ENCODE measurements at places on chromosomes 7 and 10. TPM values are rescaled to one million over a fixed set of nuclear protein-coding genes. Genes with fewer than 3 reads are reported as not detected.

DNA sequence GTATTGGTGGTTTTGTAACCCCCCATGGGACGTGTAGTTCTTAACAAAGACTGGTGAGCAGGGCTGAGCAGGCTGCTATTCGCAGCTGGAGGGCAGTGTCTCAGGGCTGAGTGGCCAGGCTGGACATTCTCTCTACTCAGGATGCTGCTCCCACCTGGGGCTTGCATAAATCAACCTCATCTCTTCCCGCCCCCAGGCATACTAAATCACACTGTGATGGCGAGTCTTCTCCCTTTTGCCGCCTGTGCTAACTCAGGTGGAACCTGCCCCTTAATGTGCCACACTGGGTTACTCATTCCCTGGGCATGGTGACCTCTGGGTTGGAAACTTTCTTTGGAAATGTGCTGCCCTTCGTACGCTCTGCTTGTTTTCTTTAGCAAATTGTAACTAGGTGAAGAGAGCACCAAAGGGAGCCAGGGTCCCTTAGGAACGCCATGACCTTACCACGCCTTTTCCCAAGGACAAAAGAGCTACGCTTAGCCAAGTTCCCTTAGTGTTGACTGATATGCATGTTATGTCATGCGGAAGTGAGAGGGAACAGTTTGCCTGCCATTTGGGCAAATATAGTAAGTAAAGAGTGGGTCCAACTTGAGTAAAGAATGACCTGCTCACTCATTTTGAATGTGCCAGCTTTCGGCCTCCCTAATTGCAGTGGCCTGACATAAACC lies 40.4 kb upstream of the COBL start:
- no peak for DNase-seq

GRCh38 chr7:91383053-91383904 lies 119.0 kb downstream of the FZD1 start:
- DNase-seq, result no peak

YKT6 gene
- total RNA-seq, result 96.2 TPM

DNA sequence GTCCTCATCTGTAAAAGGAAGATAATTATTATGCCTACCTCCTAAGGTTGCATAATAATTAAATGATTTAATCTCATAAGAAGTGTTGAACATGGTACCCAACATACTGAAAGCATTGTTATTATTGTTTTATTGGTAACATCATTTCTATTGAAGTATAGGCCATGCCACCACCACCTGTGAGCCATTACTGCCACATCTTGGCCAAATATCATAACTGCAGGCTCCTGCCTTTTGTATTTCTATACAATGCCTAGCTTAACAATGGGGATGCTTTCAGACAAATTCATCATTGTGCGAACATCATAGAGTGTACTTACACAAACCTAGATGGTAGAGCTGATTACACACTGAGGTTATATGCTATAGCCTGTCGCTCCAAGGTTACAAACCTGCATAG lies 61.1 kb upstream of the NPSR1 start:
- peak; percentile 14 for DNase-seq

PTPRE gene
- not detected for total RNA-seq

DNA sequence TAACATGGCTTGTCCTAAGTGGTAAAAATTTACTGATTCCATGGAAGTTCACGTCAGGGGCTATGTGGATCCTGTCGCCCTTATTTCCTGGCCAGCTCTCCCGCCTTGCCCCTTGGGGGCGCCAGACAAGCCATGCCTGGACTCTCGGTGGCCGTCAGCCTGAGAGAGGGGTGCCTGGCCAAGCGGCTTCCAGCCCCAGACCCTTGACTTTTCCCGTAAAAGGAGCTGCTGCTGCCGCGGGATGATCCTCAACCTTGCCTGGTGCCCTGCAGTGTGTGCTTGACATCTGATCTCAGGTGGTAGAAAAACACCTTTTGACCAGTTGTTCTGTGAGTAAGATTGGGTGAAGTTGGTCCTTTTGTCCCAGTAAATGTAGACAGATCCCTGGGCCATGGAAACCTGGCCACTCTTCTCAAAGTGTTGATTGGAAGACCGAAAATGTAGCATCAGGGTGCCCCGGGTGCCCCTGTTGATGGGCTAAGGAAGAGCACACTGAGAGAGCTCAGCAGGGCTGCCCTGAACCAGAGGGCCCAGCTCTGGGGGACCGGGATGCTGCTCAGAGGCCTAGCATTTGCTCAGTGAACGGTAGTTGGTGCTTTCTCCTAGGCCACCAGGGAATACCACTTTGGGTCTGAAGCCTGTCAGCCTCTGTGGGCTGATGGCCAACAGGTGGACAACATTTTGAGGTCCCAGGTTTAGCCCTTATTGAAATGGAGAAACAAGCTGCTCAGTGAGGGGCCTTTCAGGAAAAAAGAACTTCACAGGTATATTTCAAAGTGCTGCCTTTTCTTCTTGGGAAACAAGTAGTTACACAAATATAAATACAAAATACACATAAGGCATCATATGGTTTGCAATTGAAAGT lies 162.5 kb downstream of the LRMDA start:
- DNase-seq, result no peak

LIPN gene
- not detected for total RNA-seq

GRCh38 chr7:96327429-96327828 lies 5.5 kb upstream of the SLC25A13 start:
- DNase-seq, result peak; percentile 80

AKR1C8 gene
- not detected for total RNA-seq

DNA sequence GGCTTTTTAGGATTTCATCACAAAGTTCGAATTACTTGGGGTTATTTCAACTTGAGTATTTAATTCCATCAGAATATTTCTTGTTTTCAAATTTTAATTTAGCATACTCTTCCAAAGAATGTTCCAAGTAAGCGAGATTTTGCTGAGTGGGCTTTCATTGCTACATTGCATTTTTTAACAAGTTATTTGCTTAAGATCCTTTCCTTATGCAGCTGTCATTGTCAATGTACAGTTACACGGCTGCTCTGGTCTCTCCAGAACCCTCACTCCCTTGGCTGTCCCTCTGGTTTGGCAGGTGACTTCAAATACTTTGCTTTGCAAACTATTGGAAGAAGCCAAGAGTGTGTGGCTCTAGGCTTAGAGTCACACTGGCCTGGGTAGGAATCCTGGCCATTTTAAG lies 80.0 kb downstream of the CFAP58 start:
- DNase-seq, result no peak

FRMD4A gene
- 21.1 TPM for total RNA-seq

GRCh38 chr10:7288060-7288690 lies 122.7 kb downstream of the SFMBT2 start:
- DNase-seq, result no peak

DNA sequence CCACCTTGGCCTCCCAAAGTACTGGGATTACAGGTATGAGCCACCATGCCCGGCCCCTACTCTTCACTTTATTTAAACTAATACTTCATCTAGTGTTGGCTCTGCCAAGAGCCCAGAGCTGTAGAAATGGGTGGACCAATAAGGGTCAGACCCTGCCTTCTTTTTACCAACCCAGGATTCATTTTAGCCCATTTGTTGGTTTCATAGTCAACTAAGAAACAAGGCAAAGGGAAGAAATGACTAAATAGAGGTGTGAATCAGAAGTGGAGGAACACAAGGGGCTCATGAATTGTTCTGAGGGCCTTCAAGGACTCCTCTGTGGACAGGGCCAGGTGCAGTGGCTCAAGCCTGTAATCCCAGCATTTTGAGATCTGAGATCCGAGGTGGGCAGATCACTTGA lies 1.1 kb downstream of the ANKRD2 start:
- DNase-seq, result no peak

PAX2 gene
- 2.2 TPM for total RNA-seq

- no peak for DNase-seq
Measured at GRCh38 chr7:54837168-54837567, 78.2 kb upstream of the SEC61G start.

PVRIG gene
- total RNA-seq, result not detected

DNA sequence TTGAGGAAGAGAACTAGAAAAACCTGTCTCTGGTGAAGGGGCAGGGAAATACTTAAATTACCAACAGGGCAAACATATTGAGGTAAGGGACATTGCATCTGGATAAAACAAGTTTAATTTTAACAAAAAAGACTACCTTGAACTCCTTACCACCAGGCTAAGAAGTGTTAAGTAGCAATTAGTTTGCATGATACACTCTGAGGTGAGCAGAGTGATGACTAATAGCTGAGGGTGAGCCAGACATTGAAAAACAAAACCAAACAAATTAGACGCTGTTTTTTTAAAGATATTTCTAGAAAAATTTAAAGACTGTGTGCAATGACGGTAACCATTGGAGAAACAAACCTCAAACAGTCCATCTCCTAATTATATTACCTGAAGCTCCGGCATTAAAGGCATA lies 105.9 kb downstream of the ANKRD7 start:
- no peak for DNase-seq

TAF5 gene
- total RNA-seq, result 11.9 TPM
